CD4-positive, alpha-beta T cell (primary cell): ENCODE measurements at places on chromosomes 2 and 18. TPM values are rescaled to one million over a fixed set of nuclear protein-coding genes. Genes with fewer than 3 reads are reported as not detected.
A peak's percentile ranks its signal among the peaks of the same experiment; 100 is the strongest.

DNA sequence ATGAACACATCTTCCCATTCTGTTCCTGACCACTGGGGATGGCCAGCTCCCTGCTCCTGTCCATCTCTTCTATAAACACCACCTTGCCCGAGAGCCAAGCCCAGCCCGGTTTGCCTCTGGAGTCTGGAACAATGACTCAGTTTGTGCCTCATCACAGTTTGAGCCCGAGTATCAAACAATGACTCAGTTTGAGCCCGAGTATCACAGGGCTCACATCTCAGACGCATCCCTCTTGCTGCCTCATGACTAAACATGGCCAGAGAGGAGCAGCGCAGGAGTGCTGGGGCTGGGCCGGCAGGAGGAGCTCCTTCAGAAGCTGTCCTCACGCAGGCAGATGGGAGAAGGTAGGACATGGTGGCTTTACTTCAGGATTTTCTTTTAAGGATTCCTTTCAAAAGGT, 68.7 kb downstream of the PXDN start:
- H3K4me1 ChIP-seq: no peaks in the 10 kb centered on the region
- no peaks in the 10 kb centered on the region for H3K27me3 ChIP-seq
- H3K27ac ChIP-seq: no peak overlapping the region
- H3K4me3 ChIP-seq: no peak overlapping the region

Gene CCDC74B
- total RNA-seq: 0.56 TPM

Gene CARF
- 9.0 TPM for total RNA-seq

- H3K4me3 ChIP-seq: no peak overlapping the region
- H3K36me3 ChIP-seq: peaks cover 47% of the 10 kb centered on the region
- H3K27me3 ChIP-seq: no peaks in the 10 kb centered on the region
- no peaks in the 10 kb centered on the region for H3K4me1 ChIP-seq
- H3K27ac ChIP-seq: no peak overlapping the region
- no peak for DNase-seq
Observed at GRCh38 chr18:9260388-9261380, 73.9 kb upstream of the TWSG1 start.

DNA sequence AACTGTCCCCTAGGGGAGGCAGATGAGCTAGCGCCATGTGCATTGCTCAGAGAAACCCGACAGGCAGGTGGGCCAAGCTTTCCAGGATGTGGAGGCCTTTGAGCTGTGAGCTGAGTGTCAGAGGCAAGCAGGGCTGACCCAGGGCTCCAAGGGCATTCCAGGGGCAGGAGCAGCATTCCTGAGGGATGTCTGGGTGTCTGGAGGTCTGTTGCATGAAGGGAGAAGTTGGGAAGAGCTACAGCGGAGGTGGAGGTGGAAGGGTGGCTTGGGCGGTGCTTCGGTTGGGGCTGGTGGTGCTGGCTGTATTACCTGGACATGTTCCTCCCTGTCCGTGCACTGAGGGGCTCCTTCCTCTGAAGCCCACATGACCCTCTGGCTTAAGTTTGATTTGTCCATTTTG, 102.8 kb downstream of the RNF144A start:
- DNase-seq: no peak
- no peaks in the 10 kb centered on the region for H3K4me1 ChIP-seq
- H3K27me3 ChIP-seq: no peaks in the 10 kb centered on the region
- H3K27ac ChIP-seq: no peak overlapping the region
- H3K4me3 ChIP-seq: no peak overlapping the region

DNA sequence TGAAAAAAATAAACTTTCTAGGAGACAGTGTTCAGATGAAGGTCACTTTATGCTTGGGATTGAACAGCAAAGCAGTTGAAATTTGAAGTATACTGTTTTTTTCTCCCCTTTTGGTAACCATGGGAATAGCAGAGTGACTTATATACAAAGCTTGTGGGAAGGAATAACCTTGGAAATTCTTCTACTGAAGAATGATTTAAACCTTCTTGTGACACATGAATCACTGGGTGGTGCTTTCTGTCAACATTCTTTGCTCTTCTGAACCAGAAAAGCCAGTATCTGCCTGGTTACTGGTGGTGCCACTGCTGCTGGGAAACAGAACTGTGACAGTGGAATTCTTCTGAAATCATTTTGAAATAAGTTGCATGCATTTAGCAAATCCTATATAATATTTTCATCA, 39.4 kb upstream of the RND3 start:
- H3K36me3 ChIP-seq: no peaks in the 10 kb centered on the region
- H3K27ac ChIP-seq: no peak overlapping the region
- no peaks in the 10 kb centered on the region for H3K27me3 ChIP-seq
- no peak for DNase-seq

Gene SNX17
- total RNA-seq: 67.9 TPM

Gene REG3G
- not detected for total RNA-seq

Gene GAL3ST2
- 1.5 TPM for total RNA-seq

- DNase-seq: no peak
- H3K4me1 ChIP-seq: no peaks in the 10 kb centered on the region
- H3K27ac ChIP-seq: no peak overlapping the region
- H3K4me3 ChIP-seq: no peak overlapping the region
- no peaks in the 10 kb centered on the region for H3K27me3 ChIP-seq
- H3K36me3 ChIP-seq: no peaks in the 10 kb centered on the region
Observed at GRCh38 chr2:10514743-10515142, 66.6 kb upstream of the ODC1 start.

Gene AQP12B
- total RNA-seq: not detected

Gene SKOR2
- not detected for total RNA-seq

Gene GPD2
- 6.2 TPM for total RNA-seq

DNA sequence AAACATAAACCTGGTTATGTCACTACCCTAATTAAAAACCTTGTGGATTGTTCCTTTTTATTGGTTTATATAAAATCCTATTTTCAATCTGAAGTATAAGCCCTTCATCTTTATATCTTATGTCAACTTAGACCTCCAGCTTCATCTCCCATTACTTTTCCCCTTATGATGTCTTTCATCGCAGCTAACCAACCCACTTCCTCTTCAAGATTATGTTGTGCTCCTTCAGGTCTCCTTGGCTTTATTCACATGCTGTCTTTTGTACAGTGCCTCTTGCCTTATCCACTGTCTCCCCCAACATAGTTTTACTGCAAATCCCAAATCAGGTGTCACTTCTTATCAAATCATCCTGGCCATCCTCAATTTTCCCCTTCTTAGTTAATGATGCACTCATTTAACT, 25.9 kb downstream of the MBD5 start:
- no peaks in the 10 kb centered on the region for H3K36me3 ChIP-seq
- no peak for DNase-seq
- no peak overlapping the region for H3K27ac ChIP-seq
- no peaks in the 10 kb centered on the region for H3K27me3 ChIP-seq

DNA sequence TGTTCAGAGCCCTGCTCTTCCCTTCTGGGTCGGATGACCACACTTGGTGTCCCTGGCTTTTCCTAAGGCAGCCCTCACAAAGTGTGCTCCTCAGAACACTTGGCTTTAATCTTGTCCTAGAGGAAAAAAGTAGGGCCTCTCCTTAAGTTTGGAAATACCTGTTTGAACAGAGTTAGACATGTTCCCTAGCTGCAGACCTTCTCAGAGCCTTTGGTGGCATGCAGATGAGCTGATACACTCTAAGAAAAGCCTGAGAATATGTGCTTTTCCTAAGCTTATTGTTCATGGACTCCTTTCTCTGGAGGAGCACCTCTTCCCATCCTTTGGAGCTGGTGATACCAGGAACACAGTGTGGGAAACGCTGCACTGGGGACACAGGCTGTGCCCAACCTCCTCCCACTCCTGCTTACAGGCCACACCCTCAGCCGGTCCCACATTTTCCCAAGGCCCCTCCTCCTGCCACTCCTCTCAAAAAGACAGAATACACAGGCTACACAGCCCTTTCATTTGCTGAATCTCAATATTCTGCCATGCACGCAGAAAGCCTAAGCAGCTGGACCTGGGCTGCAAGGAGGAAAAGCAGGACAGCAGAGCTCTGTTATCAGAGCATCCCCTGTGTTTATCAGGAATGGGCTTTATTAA, 443.6 kb downstream of the NBAS start:
- no peaks in the 10 kb centered on the region for H3K4me1 ChIP-seq
- H3K4me3 ChIP-seq: no peak overlapping the region
- no peak for DNase-seq
- no peak overlapping the region for H3K27ac ChIP-seq
- no peaks in the 10 kb centered on the region for H3K36me3 ChIP-seq

Gene TEX44
- total RNA-seq: not detected

- no peak overlapping the region for H3K27ac ChIP-seq
- DNase-seq: no peak
- H3K4me3 ChIP-seq: no peak overlapping the region
- H3K4me1 ChIP-seq: no peaks in the 10 kb centered on the region
- no peaks in the 10 kb centered on the region for H3K36me3 ChIP-seq
- H3K27me3 ChIP-seq: no peaks in the 10 kb centered on the region
Observed at GRCh38 chr2:4427083-4427482, 723.7 kb downstream of the DCDC2C start.

DNA sequence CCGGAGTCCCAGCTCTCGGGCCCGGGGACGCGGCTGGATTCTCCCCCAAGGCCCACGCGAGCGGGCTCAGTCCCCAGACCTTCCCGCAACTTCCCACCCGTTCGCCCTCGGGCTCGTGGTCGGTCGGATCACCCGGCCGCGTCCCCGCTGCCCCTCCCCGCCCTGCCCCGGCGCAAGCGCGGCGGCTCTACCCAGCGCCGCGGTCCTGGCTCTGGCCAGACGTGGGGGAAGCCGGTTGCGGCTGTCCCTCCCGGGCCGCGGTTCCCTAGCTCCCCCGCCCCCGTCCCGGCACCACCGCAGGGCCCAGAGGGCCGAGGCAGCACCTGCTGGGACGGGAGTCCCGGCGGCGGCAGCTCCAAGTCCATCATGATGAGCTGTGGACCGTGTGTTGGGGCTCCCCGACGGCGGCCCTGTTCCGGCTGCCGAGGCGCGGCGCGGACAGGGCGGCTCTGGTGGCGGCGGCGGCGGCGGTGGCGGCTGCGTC, 276 bp downstream of the NFE2L2 start:
- H3K4me1 ChIP-seq: peaks cover 26% of the 10 kb centered on the region
- H3K27me3 ChIP-seq: no peaks in the 10 kb centered on the region
- H3K27ac ChIP-seq: peak overlapping the region; percentile 96
- DNase-seq: no peak

Gene STON1
- total RNA-seq: 1.3 TPM

GRCh38 chr18:79548621-79548985, 131.0 kb upstream of the CTDP1 start:
- peaks cover 3% of the 10 kb centered on the region for H3K27me3 ChIP-seq
- no peaks in the 10 kb centered on the region for H3K4me1 ChIP-seq
- no peak overlapping the region for H3K27ac ChIP-seq
- no peak overlapping the region for H3K4me3 ChIP-seq
